ENCODE measurements at places on chromosomes 3 and 15. TPM values are rescaled to one million over a fixed set of nuclear protein-coding genes. Genes with fewer than 3 reads are reported as not detected.

TEX55 gene
- total RNA-seq = not detected

DNA sequence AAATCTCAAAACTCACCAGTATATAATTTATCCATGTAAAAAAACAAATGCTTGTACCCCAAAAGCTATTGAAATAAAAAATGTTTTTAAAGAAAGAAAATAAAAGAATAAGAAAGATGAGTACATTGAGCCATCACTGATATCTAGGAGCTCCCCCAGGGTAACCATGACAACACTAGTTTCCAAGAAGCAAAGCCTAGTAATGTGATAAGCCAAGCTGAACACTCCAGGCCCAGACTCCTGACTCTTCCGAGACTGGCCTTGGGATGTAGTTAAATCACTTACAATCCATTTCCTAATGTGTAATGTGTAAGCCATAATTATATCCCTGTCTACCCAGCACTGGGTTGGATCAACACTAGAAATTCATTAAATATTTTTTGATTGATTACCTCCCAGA, 21.1 kb upstream of the ATP8B4 start:
- DNase-seq = no peak

U2SURP gene
- total RNA-seq = 52.8 TPM

DNA sequence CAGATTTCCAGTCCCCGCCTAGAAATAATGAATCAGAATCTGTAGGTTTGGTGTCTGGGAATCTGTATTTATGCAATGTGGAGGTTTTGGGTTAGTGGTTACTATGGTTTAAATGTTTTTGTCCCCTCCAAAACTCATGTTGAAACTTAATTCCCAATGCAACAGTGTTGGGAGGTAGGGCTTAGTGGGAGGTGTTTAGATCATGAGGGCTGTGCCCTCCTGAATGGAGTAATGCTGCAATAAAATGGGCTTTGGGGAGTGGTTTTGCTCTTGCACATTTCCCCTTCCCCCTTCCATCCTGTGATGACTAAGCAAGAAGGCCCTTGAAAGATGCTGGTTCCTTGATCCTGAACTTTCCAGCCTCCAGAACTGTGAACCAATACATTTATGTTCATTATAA, 9.2 kb upstream of the RFC4 start:
- no peak for DNase-seq

DNA sequence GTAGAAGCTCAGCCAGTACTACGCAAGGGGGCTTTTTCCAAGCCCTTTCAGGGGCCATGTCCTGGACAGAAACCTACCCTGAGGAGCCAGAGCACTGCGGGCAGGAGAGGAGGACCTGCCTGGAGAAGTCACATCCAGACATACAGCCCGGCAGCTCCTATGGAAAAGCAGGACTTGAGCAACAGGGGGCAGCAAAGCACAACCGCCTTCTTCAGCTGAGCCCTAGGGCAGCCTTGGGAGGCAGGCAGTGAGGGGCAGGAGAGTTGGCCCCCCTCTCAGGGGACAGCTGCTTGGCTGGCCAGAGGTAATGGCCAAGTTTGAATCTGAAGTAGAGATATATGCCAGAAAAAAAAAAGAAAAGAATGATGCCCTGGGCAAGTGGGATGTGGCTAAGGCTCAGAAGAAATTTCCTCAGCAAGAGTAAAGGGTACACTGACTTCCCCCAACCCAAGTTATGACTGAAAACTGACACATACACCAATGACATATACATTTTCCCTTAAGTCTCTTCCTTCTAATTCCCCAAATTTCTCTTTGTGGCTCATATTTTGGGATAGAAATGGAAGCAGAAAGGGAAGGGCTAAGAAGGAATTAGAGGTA, 56.9 kb downstream of the CYP19A1 start:
- peak; percentile 79 for DNase-seq

DNA sequence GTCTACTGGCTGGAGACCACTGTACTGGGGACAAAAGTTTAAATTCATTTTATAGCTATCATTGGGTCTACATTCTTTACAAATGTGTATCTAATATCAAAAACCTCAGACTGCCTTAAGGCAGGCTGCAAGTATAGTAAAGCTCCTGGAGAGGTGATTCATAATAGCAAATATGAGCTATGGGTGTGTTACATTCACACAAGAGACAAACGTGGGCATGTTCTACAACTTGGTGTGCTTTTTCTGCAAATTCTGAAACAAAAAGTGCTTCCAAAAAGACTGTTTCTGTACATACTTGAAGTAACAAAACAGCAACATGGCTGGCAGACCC, 1101.4 kb downstream of the ROBO1 start:
- DNase-seq = no peak

- DNase-seq = no peak
These were observed 70.4 kb downstream of the GJD2 start for GRCh38 chr15:34684351-34684750.

GRCh38 chr15:101133751-101134261, 118.0 kb downstream of the CHSY1 start:
- DNase-seq = no peak

DNA sequence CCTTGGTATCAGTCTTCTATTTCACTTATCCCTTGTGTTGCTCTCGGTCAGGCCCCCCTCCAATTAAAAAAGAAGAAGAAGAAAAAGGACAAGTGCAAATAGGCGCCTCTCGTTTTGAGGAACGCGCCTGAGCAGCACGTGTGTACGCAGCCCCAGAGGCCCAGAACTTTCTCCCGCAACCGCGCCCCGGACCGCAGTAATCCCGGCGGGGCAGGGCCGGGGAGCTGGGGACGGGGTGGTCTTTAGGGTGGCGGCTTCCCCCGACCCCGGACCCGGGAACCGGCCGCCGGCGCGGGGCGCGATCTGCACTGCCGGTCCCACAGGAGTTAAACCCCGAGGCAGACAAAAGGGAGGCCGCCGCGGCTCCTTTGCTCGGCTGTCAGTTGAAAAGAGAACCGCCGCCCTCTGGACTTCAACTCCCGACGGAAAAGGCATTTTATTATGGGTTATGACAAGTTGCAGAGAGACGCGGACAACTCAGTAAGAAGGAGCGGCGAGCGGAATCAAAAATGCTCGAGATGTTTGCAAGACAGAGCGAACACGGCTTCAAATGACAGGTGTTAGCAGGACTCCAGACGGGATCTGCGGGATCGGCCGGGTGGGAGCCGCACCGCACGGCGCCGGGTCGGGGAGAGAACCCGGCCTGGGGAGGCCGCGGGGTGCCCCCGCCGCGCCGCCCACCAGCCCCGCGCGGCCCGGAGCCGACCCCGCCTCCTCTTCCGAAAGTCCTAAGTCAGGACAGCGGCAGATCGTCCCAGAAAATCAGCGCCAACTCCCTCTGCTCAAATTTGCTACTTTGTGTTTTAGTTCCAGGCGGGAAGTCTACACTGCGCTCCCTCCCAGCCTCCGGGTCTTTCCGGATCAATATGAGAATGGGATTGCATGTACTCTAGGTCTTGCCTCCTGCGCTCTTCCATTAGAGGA, 79.0 kb downstream of the NR2F2 start:
- DNase-seq = peak; percentile 29

DLL4 gene
- total RNA-seq = 128 TPM

DNA sequence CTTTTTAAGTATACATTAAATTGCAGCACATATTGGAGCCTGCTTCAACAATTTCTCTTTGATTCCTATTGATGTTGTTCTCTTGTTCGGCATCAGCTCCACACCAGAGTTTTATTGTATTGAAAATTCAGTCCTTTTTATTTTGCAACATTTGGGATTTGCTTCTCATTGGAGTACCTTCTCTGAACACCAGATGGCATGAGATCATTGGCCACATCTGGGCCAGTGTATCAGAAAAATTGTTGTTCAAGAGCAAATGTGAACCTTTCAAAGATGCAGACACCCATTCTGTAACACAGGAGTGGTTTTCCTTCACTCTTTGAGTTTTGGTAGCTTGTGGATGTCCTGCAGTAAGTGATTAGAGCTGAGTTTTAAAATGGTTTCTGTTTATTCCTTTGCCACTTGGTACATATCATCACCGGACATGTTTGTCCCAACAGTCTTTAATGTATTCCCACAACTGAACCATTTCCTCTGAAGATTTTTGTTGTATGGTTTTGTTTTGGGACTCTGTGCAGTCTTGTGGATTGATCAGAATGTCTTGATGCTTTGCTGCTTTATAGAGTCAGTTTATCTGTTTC, 96.1 kb downstream of the MCTP2 start:
- peak; percentile 63 for DNase-seq

GRCh38 chr3:192108820-192109219, 618.5 kb downstream of the FGF12 start:
- no peak for DNase-seq

GRCh38 chr3:134796281-134797056, 1.4 kb downstream of the EPHB1 start:
- peak; percentile 40 for DNase-seq

GRCh38 chr3:186751480-186751879, 31.9 kb upstream of the EIF4A2 start:
- no peak for DNase-seq

FAM98B gene
- 7.0 TPM for total RNA-seq

GRCh38 chr15:51202783-51203182, 108.1 kb upstream of the TNFAIP8L3 start:
- DNase-seq = no peak

GRCh38 chr3:123941121-123941520, 19.9 kb downstream of the CCDC14 start:
- DNase-seq = peak; percentile 1

TM4SF1 gene
- total RNA-seq = 921 TPM

DNA sequence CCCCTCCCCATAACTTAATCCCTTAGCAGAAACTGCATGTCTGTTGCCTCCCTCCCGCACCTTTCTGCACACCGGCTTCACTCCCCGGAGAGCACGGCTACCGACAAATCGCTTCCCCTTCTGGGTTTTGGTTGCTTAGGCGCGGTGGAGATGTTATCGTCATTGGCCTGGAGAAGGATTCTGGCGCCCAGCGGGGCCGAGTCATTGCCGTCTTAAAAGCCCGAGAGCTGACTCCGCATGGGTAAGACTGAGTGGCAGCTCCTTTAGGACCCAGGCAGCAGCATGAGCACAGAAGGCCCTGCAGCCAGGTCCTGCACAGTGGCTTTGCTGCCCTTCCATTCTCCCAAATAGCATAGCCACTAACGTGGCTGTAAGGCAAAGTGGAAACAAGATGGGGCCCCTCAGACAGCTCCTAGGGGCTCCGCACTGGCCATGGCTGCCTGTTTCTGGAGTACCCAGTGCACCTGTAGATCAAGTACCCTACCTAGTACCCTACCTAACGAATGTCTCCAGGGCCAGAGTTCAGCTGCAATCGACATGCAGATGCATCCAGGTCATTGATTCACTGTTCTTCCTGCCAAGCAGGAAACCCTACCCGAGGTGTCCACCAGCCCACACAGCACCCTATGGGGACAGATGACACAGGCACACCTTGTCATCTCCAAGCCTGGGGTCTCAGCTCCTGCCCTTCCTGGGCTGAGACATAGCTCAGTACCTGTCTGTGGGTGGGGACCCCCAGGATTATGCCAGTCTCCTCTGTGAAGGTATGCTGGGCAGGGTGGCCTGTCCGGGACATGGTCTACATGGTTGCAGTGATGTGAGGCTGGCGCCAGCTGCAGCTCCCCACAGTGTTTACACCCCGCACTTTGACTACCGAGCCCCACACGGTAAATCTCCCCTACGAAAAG, 147.6 kb downstream of the LRRK1 start:
- DNase-seq = no peak

GRCh38 chr3:140022066-140022770, 87.2 kb downstream of the CLSTN2 start:
- no peak for DNase-seq

GPR149 gene
- total RNA-seq = not detected
